COR-L47 (cell line): ENCODE measurements at places on chromosomes 5 and 9.

DNA sequence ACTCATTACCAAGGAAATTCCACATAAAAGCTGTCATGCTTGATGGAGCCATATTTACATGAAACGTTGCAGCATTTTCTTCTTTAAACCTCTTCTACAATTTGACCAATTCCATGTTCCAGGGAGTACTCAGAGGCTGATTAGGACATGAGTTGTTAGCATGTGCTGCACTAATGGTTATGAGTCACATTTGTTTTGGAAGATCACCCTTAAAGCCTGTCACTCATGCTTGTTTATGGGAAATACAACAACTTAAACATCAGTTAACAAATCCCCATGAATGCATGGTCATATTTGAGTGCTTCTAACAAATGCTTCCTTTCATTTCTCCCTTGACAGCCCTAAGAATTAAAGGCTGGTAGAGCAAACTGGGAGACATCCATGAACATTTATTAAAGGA lies 156.1 kb downstream of the GHR start:
- no peak for DNase-seq

- DNase-seq, result no peak
Observed at GRCh38 chr5:55407984-55408383, 100.2 kb downstream of the MTREX start.

- DNase-seq, result no peak
Observed at GRCh38 chr9:16100537-16101091, 547.8 kb downstream of the CCDC171 start.

- DNase-seq, result no peak
Observed at GRCh38 chr9:6049798-6050197, 34.4 kb upstream of the RANBP6 start.

DNA sequence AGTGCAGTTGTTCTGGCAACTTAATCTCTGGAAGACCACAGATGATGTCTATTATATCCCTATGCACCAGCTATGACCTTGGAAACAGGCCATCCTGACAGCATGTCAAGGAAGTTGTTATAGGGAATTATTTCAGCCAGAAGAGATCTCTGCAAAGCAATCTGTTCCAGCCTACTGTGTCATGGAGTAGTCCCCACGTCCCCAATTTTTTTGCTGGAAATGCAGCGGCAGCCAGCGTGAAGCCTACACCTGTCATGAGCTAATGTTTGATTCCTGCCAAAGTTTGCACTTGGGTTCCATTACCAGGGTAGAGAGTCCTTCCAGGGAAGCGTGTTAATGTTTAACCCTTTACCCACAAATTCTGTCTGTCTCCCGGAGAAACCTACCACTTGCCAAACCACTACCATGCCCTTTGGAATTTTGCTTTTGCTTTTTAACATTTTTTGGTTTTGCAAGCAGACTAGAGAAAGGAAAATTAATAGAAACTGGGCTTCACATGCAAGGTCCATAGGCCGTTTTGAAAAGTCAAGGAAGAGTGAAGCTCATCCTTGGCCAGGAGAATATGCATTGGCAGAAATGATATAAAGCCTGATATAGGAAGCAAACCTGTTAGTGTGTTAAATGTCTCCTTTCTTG lies 174.9 kb upstream of the SPRY4 start:
- no peak for DNase-seq

DNA sequence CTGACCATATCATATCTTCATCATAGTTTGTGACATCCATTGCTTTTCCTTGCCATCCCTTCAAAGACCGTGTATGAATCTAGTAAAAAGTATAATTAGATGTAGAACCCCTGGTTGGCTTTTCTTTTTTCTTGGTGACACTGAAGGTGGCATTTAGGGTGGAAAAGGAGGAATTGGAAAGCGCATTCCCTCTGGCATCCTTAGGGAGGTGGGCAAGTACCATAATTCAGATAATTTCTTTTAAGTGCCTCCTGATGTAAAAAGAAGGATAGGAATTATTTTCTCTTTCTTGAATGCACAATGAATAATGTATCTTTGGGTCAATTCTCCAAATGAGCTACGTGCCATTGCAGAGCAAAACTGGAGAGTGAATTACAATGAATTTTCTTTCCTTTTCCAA lies 73.2 kb upstream of the SMARCA2 start:
- no peak for DNase-seq

- DNase-seq, result no peak
Observed at GRCh38 chr5:40991168-40991980, 79.8 kb downstream of the MROH2B start.

DNA sequence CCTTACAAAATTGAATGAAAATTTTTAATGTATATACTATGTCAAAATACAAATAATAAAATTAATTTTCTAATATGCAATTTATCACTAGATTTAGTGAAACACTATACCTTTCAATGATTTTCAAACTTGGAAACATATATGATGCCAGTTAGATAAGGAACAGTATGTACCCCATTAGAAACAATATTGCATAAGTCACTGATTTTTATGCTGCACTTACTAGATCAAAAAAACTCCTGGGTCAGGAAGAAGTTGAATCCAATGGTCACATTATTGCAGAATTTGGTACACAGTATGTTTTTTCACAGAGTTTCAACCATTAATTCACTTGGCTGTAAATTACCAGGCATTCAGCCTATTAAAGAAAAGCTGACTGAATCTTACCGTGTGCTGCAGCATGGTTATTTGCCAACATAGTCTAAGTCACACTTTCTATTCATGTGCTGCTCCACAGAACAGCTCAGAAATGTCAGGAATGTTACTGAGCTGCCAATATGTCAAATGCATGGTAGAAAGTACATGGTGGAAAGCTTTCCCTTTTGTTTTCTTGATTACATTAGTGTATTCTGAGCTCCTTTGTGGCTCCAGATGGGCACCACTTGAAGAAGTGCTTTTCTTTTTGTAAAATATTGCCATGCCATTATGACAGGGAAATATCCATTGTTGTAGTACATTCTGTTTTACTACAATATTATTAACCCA lies 9.9 kb upstream of the PRR16 start:
- no peak for DNase-seq
